ENCODE measurements at places on chromosomes 5 and 9.

- no peak for DNase-seq
Measured at GRCh38 chr9:32590476-32590875, 17.5 kb upstream of the NDUFB6 start.

- DNase-seq = no peak
Measured at GRCh38 chr5:1110307-1111240, 1.3 kb downstream of the SLC12A7 start.

GRCh38 chr9:95092262-95093072 lies 225.0 kb downstream of the FANCC start:
- no peak for DNase-seq

- DNase-seq = no peak
Measured at GRCh38 chr5:56339732-56340131, 106.6 kb upstream of the ANKRD55 start.

- DNase-seq = no peak
Measured at GRCh38 chr5:57185313-57185712, 11.5 kb downstream of the GPBP1 start.

- no peak for DNase-seq
Measured at GRCh38 chr5:81269751-81270393, 31.5 kb upstream of the ZCCHC9 start.

DNA sequence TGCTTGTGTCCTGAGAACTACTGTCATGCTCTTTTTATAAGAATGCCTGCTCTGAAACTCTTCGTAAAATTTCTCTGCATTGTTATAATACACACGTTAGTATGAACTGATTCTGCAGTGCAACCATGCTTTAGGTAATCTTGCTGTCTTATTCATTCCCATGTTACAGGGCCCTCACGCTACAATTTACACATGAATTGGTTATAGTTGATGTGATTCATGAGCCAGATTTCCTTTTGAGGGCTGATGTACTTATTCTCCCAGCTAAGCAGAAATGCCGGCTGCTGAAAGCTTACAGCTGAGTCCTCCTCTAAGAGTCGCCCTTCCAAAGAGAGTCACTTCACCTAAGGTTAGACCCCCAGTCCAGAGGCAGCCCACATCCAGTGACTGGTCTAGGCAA lies 233.5 kb upstream of the PCSK5 start:
- no peak for DNase-seq

DNA sequence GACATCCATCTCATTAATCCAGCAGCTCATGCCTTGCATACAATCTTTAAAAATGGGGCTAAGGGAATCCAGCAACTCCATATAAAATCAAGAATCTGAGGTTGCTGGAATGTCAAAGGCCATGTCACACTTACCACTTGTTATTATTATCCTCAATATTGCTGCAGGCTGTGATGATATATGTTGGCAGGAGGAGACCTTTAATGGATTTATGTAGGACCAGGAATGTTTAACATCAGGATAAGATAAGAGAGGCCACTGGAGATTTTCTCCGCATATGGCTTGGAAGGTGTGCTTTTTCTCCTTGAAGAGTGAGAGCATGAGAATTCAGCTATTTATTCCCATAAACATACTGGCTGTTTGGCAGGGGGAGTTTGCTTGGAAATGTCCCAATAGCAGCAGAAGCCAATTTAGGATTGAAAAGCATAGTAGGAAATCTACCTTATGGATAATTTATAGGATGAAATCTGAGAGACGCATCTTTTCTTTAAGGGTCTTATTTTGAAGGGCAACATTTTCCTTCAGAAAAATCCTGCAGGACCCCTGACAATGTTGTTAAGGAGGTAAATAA lies 481.4 kb downstream of the AGTPBP1 start:
- DNase-seq = no peak

GRCh38 chr5:50763846-50764245 lies 97.4 kb downstream of the PARP8 start:
- DNase-seq = no peak
